RKO (cell line): ENCODE measurements at places on chromosomes 1 and 21.

DNA sequence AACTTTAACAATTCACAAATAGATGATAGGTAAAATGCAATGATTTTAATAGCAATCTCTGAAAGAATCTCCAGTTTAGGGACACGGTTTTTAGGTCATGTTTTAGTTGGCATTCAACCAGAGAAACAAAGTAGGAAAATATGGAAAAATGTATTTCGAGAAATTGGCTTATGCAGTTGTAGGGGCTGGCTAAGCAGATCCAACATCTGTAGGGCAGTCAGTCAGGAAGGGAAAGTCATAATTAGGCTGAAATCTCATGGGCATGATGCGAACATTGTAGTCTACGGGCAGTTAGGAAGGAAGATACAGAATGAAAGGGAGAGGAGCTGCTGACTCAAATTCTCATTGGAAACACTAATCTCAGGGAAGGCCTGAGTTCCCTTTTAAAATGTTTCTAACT is 1276.0 kb upstream of the ADGRL4 start:
- DNase-seq, result no peak

- DNase-seq, result no peak
These were observed 261.9 kb downstream of the HLX start for GRCh38 chr1:221141096-221141495.

- DNase-seq, result no peak
These were observed 1.7 kb downstream of the LMOD1 start for GRCh38 chr1:201944639-201945038.

- DNase-seq, result no peak
These were observed 45.3 kb downstream of the LGR6 start for GRCh38 chr1:202238914-202239313.

- no peak for DNase-seq
These were observed 134.2 kb downstream of the KAZN start for GRCh38 chr1:14732728-14733047.

DNA sequence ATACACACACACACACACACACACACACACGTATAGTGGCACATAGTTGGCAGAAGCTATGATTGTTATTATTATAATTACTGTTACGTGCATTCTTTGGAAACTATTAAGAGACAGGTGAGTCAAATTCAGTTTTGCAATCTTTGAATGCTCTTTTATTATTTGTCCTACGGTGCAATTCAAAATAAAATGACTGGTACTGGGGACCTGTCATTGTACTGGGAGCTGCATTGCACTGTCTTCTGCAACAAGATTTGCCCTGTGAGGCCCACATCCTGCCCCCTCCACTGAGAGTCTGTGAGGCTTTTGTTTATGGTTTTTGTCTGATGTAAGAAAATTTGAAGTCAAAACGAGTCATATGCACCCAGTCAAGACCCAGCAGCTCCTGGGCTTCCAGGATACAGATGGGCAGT is 1.9 kb downstream of the LY9 start:
- no peak for DNase-seq

- DNase-seq, result no peak
These were observed 55.0 kb upstream of the SERBP1 start for GRCh38 chr1:67485046-67485811.

DNA sequence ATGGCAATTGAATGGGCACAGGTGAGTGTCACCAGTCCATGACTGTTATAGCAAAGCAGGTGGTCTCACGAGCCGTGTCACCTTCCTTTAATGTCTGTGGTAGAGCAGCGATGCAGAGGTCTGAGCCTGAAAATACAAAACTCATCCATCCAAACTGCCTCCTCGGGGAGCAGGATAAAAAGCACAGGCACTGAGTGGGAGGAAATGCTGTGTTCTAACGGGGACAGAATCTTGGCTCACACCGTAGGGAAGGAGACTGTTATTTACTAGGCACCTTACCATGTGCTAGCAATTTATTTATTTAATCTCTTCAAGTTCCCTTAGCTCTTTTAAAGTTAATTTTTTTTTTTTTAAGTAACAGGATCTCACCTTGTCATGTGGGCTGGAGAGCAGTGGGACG is 1.2 kb downstream of the ASCL5 start:
- no peak for DNase-seq

DNA sequence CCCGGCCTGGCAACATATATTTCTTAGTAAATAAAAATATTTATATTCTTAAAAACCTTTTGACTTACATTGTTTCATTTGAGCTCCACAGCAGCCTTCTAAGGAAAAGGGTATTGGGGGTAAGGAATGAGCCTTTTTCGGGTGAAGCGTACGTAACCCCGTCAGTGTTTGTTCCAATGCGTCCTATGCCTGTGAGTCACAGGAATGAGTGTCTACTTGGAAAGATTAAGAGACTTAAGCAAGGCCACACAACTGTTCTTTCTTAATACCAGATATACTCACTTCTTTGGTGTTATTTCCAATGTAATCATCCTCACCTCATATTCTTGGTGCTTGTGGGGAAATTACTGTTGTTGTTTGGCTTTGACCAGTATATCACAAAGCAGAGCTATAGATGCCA is 22.7 kb downstream of the WDTC1 start:
- no peak for DNase-seq

GRCh38 chr1:39110325-39110851 is 84.2 kb downstream of the NDUFS5 start:
- no peak for DNase-seq

GRCh38 chr1:147821883-147822282 is 61.5 kb upstream of the GJA5 start:
- no peak for DNase-seq

DNA sequence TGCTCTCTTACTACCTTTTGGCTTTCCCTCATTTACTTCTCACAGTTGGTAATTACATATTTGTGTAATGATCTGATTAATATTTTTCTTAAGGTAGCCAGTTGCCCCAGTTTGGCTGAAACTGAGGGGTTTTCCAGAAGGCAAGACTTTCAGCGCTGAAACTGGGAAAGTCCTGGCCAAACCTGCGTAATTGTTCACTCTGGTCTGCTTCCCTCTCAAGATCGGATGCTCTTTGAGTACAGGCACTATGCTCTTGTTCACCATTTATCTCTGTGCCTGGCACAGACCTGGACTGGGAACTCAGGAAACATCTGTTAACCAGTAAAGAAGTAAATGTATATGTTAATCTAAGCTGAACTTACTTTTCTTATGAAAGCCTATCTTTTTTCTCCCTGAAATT is 209.6 kb upstream of the HOOK1 start:
- no peak for DNase-seq

DNA sequence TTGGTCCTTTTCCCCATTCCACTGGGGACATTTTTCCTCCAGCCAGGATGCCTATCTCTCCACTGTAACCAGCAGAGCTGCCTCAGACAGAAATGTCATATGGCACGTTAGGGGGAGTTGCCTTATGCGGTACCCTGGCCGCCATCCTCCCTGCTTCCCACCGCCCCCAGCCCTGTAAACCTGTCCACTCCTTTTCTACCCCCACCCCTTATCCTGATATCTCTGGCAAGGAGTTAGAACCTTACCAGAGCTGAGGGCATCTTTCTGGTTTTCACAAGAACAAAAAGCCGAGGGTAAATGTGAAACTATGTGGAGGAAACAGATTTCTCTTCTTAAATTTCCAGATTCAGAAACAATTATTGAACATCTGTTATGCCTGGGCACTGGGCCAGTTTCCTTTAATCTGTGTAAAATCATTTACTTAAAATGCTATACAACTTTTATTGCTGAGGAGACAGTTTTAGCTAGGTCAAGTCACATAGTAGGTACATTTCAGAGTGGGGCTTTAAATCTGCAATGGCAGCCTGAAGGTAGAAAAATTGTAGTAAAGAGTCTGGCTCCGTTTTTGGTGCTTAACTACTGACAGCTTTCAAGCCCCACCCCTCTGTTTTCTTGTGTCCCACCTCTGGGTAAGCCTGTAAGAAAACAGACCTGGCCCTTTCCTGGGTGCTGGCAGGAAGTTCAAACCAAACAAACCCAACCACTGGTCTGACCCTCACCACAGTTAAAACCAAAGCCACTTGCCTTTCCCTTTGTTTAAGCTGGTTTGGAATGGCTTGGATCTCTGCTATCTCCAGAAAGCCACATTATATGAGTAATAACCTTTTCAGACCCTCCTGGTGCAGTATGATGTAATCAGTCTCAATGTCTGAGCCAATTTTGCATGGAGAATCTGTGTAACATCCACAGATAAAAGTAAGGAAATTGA is 319.0 kb downstream of the HHAT start:
- DNase-seq, result no peak

GRCh38 chr21:42840411-42841155 is 38.8 kb downstream of the WDR4 start:
- no peak for DNase-seq

- no peak for DNase-seq
These were observed 92.7 kb upstream of the COG2 start for GRCh38 chr1:230549625-230550024.

DNA sequence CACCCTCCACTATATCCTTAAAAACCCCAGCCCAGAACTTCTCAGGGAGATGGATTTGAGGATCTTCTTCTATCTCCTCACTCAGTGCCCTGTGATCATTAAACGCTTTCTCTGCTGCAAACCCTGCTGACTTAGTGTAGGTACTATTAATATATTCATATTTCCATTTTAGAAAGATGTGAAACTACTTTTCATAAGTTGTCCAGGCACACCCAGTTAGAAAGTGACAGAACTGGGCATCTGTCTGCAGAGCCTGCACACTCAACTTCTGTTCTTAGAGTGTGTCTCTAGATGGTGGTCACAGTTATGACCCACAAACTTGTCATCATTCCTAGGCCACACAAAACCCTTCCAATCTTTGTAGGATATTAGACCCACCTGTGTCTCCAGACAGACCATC is 55.0 kb downstream of the FCRL5 start:
- no peak for DNase-seq

- DNase-seq, result no peak
These were observed 110.6 kb downstream of the XCL2 start for GRCh38 chr1:168433238-168433637.

DNA sequence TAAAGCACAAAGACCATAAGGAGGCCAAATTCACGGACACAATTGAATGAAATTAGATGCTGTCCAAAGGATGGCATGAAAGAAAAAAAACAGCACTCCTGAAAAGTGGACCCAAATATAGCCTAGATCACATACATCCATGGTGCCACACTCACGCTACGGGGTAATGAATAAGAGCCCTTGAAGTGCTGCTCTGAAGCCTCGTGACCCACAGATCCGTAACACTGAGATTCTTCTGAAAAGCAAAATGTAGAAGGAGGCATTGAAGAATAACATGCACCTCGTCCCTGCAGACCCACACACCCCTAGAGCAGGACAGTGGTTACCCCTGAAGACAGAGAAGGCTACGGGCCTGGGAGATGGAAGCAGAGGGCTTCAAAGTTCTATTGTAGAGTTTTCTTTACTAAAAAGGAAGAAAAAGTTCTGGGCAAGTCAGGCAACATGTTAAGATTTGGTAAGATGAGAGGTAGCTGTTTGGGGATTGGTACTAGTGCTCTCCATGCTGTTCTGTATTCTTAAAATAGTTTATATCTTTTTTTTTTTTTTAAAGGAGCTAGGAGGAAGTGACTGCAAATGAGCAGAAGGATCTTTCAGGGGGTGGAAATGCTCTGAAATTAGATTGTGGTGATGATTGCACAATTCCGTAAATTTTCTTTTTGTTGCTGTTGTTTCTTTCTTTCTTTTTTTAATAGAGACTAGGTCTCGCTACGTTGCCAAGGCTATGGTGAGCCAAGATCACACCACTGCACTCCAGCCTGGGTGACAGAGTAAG is 4.1 kb upstream of the ITGB2 start:
- no peak for DNase-seq

DNA sequence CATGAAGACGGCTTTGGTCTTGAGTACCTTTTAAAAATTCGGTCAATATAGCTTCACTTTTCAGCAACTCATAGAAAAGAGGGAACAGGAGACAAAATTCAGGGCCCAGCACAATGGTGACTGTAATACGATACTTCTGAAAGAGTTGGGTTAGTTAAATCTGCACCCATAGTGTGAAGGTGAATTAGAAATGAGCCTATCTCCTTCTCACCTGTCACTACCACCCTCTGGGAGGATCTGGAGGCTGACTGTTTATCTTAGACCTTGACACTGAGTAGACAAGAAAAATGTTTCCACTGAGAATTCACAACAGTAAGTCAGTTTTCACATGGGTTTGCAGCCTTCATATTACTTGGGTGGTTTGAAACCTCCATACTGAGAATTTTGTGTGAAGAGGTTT is 57.9 kb upstream of the HMGB4 start:
- no peak for DNase-seq

DNA sequence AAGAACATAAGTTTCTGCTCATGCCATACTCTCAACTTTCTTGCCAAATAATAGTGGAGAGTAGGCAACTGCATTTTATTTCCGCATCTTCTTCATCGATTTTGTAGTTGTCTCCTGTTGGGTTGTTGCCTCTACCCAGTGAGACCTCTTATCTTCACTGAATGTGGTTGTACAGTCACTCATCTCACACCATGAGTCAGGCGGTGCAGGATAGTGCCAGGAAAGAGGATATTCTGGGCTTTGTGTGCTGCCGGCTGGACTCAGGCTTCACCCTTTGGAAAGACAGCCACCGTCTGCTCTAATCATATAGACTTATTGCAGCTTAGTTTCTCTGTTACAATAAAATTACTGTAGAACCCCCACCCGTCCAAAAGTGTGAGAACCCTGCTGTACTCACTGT is 154.3 kb upstream of the USP24 start:
- no peak for DNase-seq

DNA sequence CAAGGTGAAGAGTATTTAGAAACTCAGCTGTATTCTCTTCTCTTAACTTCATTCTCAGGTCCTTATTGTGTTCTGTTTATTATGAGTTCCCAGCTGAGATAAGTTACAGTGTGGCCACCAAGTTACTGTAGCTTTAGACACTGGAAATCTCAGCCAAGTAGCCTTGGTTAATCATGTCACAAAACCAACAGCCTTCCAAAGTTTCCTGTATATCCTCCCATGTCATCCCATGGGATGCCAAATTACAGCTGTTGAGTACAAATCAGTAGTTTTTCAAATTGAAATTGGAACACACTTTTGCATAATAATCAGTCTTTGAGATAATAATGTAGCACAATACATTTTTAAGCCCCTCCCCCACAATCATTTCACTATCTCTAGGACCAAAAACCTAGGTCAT is 10.7 kb downstream of the ADAMTS5 start:
- no peak for DNase-seq

DNA sequence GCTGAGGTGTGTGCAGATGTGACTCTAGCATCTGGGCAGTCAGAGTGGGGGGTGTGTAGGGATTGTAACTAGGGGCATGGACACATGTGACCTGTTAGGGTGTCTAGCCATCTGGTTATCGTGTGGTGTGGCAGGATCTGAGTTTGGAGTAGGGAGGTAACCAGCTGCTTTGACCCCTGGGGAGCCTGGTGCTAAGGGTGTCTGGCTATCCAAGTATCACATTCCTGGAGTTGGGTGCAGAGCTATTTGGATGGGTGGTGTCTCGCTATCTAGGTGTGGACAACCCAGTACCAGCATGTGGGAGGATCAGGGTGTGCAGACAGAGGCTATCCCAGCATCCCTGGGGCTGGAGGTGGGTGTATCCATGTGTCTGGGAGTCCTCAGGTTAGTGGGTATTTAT is 4.7 kb downstream of the PTPRU start:
- no peak for DNase-seq

- DNase-seq, result peak; percentile 19
These were observed 41.7 kb downstream of the SEC16B start for GRCh38 chr1:177928194-177928593.

- DNase-seq, result no peak
These were observed 147.4 kb upstream of the COL6A1 start for GRCh38 chr21:45834026-45834715.

GRCh38 chr1:211631168-211631567 is 44.3 kb downstream of the NEK2 start:
- no peak for DNase-seq

- no peak for DNase-seq
These were observed 9.7 kb downstream of the CD2 start for GRCh38 chr1:116763787-116764465.
